ENCODE measurements at places on chromosomes 1 and 21.
A peak's percentile ranks its signal among the peaks of the same experiment; 100 is the strongest.

DNA sequence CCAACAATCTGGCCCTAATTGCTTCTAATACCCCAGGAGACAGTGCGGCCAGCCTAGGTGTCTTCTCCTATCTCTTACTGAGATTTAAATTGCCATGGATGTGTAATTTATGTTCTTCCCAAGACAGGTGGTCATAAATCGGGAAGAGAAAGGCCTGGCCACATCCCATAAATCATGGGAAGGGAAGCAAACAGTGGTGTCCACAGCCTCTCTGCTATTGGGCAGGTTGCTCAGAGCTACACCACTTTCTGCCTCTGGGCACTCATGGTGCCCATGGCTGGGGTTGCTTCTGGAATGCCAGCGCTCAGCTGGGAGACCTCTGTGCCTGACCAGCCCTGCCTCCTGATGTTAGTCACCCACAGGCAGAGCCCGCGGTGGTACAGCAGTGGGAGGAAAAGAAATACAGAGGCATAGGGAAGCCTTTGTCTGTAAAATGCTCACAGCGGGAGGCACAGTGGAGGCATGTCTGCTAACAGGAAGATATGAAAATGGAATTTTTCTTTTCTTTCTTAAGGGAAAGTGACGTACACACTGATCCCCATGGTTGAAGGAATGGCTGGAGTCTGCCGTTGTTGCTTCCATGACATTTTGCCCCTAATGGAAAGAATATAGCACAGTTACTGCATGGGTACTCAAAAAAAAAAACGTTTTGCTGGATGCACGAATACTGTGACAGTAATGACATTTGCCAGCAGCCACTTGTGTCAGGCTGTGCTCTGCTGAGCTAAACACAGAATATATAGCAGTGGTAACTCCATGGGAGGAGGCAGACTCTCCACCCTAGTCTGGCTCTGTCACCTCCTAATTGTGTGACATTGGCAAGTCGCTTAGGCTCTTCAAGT lies 21.9 kb downstream of the MTARC1 start:
- DNase-seq: no peak

- DNase-seq: no peak
Measured at GRCh38 chr1:230463326-230463725, 37.2 kb upstream of the PGBD5 start.

GRCh38 chr1:240575981-240576662 lies 35.8 kb downstream of the GREM2 start:
- no peak for DNase-seq

- no peak for DNase-seq
Measured at GRCh38 chr1:35745124-35745730, 24.6 kb downstream of the CLSPN start.

DNA sequence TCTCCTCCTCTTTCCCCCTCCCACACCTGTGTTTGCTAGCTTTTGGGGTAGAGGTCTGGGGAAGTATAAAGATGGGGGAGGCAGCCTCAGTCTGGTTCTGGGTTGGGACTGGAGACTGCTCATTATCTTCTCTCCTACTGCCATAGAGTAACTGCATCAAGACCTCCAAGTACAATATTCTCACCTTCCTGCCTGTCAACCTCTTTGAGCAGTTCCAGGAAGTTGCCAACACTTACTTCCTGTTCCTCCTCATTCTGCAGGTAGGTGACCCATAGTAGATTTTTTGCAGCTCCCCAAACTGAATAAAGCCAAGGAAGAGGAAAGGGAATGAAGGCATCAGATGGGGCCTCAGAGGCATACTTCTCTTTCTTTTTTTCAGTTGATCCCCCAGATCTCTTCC lies 5.3 kb downstream of the ATP8B2 start:
- no peak for DNase-seq

DNA sequence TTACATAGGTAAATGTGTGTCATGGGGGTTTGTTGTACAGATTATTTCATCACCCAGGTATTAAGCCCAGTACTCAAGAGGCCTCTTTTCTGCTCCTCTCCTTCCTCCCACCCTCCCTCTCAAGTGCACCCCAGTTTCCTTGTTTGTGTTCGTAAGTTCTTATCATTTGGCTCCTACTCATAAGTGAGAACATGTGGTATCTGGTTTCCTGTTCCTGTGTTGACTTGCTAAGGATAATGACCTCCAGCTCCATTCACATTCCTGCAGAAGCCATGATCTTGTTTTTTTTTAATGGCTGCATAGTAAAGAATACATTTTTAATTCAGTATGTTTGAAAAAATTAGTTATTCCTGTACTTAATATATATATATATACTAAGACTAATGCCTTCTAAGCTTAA lies 107.7 kb downstream of the CLDN17 start:
- no peak for DNase-seq

- DNase-seq: no peak
Measured at GRCh38 chr1:224433041-224433691, 1.4 kb downstream of the WDR26 start.

DNA sequence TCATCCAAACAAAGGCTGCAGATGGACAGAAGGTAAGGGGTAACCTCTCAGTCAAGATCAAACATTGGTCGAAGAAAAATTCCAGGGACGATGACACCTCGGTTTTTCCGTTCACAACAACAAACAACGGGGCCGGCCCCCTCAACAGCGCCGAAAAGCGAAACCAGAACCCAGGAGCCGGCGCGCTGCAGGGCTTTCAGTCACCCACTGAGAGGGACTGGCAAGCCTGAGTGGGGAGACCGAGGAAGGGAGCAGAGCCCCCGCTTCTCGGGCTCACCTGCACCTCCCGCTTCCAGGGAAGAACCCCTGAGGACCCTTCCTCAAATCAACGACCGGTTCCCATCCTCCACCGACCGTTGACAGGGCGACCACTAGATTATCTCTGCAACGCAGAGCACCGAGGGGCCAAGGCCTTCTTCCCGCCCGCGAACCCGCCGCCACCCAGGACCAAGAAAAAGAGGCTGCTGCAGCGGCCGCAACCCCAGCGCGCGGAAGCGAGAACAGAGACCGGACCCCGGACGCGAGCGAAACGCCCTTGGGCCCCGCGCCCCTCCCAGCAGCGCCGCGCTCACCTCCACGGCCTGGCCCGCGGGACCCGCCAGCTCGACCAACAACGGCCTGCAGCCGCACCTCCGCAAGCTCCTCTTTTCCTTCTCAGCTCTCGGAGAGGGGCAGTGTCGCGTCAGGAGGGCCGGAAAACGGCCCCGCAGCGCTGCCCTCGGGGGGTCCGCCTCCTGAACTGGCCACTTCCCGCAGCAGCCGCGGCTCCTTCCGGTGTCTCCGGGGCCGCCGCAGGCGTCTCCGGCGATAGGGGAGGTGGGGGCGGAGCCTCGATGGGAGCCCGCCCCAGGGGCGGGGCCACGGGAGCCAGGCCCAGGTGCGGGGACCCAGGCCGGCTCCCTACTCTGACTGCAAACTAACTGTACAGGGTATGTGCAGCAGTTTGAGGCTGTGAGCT lies at the start of gene USP33:
TSS of gene USP33 (minus strand) at position 782 of the 958 bp plus-strand sequence. CDS start 18,155 bp downstream, outside the sequence.
- DNase-seq: peak; percentile 77

GRCh38 chr1:87300628-87301027 lies 28.1 kb upstream of the LMO4 start:
- DNase-seq: no peak

DNA sequence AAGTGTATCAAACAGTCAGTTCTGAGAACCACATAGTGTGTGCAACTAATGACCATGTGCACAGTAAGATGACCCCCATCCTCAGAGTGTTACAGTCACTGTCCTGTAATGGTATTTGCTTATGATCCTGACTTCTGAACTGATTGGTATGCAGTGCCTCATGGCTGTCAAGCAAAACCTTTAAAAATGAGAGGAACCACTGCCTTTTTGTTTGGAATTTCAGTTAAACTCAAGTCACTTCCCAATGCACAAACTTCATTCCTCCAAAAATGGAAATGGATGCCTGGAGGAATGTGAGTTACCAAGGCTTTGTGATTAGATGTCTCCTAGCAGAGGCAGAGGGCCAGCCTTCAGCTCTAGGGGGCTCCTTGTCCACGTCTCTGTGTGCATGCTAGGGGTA lies 10.5 kb downstream of the C1orf198 start:
- DNase-seq: no peak

DNA sequence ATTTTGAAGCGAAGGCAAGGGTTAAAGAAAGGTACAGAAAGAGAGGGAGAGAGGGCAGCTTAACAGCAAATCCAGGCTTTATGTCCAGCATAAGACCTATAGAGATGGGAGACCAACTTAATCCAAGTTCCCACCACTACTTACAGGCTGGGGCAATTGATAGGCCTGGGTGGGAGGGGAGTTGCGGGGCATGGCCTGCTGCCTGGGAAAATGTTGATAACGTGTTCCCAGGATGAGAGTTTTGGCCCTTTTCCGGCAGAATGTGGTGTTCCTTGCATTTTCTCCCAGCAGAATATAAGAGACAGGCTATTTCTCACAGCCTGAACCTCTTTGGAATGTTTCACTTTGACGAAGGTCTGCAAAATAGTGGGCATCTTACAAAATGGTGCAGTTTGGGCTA lies 34.9 kb upstream of the PLA2G5 start:
- DNase-seq: no peak

- peak; percentile 19 for DNase-seq
Measured at GRCh38 chr1:248807067-248807737, 18.5 kb downstream of the SH3BP5L start.

- no peak for DNase-seq
Measured at GRCh38 chr1:175317309-175317708, 124.7 kb upstream of the KIAA0040 start.

DNA sequence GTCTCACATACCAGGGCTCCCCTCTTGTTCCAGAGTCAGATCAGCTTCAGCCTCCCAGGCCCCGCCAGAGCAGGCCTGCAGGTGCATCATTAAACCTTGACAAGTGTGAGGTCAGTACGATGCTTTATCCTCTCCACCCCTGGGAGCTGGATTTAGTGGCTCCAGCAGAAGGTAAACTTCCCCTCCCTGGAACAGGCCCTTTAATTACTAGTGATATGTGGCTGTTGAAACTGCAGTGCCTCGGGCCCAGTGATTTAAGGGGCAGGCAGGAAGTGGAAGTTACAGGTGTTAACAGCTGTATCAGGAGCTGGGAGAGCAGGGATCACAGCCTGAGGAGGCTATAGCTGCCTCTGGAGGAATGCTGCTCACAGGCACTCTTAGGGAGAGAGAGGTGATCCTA lies 132.4 kb upstream of the KLHDC7A start:
- no peak for DNase-seq

DNA sequence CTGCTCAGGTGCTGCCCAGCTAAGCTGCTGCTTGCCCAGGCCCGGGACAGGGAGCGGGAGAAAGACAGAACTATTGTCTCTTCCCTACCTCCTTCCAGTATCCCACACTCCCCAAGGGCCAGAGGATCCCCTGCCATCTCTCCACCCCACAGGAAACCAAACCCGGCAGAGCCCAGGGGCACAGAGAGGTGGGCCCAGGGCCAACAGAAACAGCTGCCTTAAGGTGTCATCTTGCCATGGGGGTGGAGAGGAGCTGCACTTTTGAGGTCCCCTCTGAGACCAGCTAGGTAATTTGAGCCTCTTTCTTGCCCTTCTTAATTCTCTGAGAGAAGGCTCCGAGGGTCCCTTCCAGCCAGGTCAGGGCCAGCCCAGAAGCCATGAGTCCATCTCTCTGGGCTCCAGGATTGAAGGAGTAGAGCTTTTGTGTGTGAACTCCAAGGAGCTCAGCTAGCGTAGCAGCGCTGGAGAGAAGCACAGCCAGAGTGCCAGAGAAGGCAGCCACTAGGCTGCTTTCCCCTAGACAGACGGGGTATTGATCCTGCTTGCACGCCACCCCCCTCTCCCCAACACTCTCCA lies 9.7 kb upstream of the GPR61 start:
- no peak for DNase-seq

GRCh38 chr1:111959436-111959835 lies 30.0 kb downstream of the KCND3 start:
- DNase-seq: no peak

DNA sequence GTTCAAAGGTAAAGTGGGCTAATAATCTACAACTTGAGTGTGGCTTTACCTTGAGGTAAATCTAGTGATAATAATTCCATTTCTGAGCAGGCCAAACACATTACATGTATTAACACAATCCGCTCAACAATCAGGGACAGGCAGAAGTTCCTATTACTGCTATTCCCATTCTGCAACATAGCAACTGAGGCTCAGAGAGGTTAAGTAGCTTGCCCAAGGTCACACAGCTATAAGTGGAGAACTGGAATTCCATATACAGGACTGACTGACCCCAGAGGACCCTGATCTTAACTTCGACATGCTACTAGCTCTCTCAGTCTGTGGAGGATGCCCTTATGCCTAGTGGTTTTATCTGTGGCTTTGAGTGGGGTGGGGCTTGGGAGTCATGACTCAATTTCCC lies 110.1 kb downstream of the TRABD2B start:
- no peak for DNase-seq

DNA sequence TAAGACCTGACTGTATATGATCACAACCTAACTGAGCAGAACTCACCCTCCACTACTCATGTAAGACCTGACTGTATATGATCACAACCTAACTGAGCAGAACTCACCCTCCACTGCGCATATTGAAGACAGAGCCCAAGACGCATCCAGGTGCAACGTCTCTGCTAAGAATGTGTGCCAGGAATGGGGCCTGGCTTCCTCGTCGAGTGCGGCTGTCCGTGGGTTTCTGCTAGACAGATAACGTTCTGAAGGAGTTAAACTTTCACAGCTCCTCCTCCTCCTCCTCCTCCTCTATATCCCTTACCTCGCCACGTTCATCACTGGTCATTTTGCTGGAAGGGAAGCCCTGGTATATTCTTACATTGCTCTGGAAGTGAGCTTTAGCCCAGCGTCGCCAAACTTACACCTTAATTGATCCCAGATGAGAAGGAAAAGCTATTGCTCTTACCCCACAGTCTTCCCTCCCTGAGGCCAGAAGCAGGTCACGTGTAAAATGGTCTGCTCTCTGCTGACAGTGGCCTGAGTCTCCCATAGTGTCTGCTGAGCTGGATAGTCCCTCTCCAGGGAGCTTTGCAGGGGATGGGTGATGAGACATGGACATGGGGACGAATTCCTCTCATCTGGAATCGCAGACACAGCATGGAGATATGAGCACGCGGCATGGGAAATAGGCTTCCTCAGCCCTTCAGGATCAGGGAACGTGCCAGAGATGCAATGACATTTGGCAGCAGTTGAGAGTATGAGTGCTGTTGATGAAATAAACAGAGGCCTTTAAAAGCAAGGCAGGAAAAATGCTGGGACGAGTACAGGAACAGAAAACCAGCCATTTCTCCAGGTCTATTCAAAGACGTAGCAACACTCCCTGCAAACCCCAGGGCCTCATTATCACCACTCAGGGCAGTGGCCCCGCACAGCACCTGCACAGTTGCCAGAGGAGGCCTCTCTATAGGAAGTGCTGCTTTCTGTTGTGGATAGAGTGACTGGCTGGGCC lies 528.1 kb downstream of the KIF26B start:
- DNase-seq: no peak
